NCI-H2171 treated with DMSO at 0.1 percent for 48 hours (cell line): ENCODE measurements at places on chromosomes 4 and X.

GRCh38 chr4:25081866-25082471 lies 51.2 kb upstream of the LGI2 start:
- no peak for DNase-seq

GRCh38 chrX:45852884-45853283 lies 652.2 kb upstream of the DIPK2B start:
- DNase-seq = no peak

- DNase-seq = no peak
These were observed 99.3 kb downstream of the AMMECR1 start for GRCh38 chrX:110218591-110218990.

- DNase-seq = no peak
These were observed 56.6 kb downstream of the ANAPC10 start for GRCh38 chr4:145041378-145041777.

DNA sequence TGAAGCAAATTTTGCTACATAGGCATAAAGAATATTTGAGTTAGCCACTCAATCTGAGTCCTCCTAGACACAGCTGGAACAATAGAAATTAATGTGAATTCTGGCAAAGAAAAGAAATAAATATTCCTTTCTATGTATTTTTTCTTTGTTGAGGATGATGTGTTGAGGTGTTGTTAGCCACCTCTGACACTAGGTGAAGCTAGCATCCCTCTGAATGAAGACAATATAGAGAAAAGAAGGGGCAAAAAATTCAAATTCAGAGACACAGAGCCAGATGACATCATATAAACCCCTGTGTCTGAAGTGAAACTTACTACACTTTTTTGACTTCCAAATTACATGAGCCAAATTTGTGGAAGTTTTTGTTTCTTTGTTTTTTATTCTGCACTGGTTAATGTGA lies 34.6 kb upstream of the TMPRSS11D start:
- DNase-seq = no peak

GRCh38 chr4:177349191-177349590 lies 39.5 kb downstream of the NEIL3 start:
- no peak for DNase-seq

GRCh38 chrX:30008031-30008430 lies 207.3 kb upstream of the MAGEB2 start:
- DNase-seq = no peak

GRCh38 chrX:18924507-18925088 lies 59.3 kb downstream of the PHKA2 start:
- no peak for DNase-seq

DNA sequence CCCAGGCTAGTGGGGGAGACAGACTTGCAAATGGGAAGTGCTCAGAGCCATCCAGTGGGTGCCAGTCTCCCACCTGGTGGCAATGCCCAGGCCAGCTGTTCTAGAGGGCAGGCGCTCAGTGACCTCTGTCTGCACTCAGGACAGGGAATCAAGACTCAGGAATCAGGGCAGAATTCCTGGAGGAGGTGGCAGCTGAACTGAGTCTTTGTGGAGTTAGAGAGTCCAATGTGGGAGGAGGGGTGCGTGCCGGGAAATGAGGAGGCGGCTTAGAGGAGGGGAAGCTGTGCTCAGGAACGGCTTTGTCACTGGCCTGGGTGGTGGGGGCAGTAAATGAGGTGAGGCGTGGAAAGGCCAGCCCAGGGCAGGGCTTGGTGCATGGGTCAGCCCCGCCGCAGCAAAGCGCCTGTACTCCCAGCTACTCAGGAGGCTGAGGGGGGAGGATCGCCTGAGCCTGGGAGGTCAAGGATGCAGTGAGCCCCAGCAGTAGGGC lies 31.3 kb upstream of the SORCS2 start:
- no peak for DNase-seq

GRCh38 chr4:102321260-102321995 lies 23.9 kb downstream of the SLC39A8 start:
- DNase-seq = no peak

- DNase-seq = no peak
These were observed 166.7 kb downstream of the FAT4 start for GRCh38 chr4:125481334-125482045.

GRCh38 chr4:22463179-22463578 lies 52.7 kb downstream of the ADGRA3 start:
- no peak for DNase-seq

DNA sequence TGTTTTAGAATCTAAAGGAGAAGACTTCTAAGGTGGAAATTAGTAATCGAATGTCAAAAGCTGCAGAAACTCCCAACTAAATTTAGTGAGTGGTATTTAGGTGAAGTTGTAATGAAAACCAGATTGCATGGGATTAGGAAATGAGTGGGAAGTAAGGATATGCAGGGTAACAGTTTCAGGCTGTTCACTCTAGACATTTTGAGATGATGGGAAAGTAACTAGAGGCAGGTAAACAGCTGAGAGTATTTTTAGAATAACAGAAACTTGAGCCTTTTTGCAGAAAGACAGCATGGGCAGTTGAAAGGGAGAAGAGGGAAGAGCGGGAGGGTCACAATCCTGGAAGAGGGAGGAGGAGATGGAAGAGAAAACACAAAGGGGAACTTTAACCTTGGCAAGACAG lies 12.7 kb downstream of the SPRY1 start:
- DNase-seq = no peak

DNA sequence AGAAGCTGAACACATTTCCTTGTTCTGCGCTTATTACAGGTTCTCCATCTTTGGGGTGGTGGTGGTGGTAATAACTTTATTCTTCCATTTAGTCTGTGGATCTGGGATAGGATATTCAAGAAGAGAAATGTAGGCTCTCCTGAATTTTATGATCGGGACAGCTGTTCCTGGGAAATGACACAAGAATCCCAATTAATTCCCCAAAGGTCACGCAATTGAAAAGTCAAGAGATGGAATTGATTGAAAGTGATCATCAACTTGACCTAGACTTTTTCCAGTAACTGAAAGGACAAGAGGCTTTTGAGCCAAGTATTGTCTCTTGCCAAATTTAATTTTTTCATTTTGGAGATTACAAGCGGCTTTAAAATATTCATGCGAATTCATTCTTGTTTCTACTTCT lies 98.7 kb upstream of the CBLL2 start:
- no peak for DNase-seq

GRCh38 chrX:123818243-123818642 lies 41.6 kb upstream of the XIAP start:
- no peak for DNase-seq

- no peak for DNase-seq
These were observed 87.5 kb downstream of the LEF1 start for GRCh38 chr4:108081256-108081655.

GRCh38 chrX:96835660-96836289 lies 47.9 kb upstream of the RPA4 start:
- DNase-seq = peak; percentile 60

- DNase-seq = no peak
These were observed 629.5 kb upstream of the AMOT start for GRCh38 chrX:113470166-113470565.

DNA sequence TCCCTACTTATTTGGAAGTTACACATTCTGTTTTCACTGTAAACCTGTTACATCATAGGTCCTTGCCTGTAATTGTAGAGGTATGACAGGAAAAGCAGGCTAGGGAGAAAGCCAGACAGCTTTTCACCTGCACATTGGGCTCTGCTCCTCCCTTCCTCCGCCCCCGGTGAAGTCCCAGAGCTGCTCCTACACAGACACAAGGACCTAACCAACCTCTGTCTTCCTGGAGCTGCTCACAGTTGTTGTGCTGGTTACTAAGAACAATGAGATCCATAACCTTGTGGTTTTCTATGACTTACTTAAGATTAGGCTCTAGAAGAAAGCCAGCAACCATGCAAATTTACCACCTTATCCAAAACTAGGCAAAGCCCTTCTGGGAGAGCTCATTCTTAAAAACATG lies 40.0 kb downstream of the MOSPD2 start:
- no peak for DNase-seq

DNA sequence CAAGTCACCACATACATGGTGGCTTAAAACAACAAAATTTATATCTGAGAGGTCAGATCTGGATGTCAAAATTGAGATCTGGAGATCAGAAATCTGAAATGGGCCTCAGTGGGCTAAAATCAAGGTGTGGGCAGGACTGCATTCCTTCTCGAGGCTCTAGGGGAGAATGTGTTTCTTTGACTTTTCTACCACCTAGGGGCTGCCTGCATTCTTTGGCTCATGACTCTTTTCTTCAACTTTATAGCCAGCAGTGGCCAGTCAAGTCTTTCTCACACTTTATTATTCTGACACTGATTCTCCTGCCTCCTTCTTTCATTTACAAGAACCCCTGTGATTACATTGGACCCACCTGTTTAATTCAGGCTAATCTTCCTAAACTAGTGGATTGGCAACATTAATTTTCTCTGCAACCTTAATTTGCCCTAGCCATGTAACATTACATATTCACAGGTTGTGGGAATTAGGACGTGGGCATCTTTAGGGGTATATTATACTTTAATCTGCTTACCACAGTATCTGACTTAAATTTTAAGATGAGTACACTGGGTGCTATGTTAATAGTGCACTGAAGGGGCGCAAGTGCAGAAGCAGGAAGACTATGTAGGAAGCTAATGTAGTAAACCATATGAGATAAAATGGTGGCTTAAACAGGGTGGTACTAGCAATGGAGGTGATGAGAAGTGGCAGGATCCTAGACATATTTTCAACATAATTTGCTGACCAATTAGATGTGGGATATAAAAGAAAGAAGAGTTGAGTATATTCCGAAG lies 188.0 kb downstream of the SLC4A4 start:
- DNase-seq = no peak

DNA sequence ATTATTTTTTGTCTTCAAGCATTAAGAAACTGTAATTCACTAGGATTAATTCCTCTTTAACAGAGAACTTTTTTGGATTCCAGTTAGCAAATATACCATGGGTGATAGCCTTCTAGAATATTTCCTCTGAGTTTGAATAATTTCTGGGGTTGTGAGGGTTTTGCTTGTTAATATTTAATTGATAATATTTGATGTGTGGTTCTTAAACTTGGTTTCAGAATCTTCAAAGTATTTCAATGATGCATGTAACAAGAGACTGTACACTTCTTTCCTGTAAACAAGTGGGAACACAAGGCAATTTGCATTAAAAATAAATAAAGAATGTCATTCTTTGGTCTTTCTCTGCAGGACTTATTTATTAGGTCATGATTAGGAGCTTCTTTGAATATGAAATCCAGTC lies 9.5 kb upstream of the C4orf51 start:
- no peak for DNase-seq

- DNase-seq = no peak
These were observed 87.8 kb downstream of the VCX2 start for GRCh38 chrX:8083286-8083685.

DNA sequence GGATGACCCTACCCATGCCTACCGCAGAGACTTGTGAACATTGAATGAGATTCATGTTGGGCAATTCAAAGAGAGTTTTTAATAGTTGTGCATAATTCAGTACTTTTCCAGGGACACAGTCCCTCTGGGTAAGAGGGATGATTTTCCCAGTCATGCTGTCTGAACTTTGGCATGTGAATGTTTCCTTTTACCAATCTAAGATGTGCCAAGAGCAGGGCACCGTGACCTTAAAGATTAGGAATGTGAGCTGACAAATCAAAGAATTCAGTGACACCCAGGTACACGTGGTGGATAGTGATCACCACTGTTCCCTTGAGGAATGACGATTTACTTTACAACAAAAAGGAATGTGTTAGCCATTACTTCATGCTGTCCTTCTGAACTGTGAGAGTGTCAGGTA lies 515.6 kb downstream of the PPARGC1A start:
- DNase-seq = no peak

- no peak for DNase-seq
These were observed 14.7 kb downstream of the CHST7 start for GRCh38 chrX:46588263-46588662.

- no peak for DNase-seq
These were observed 36.9 kb downstream of the NLGN3 start for GRCh38 chrX:71181558-71181909.

GRCh38 chr4:16418814-16419213 lies 192.5 kb upstream of the TAPT1 start:
- DNase-seq = no peak

DNA sequence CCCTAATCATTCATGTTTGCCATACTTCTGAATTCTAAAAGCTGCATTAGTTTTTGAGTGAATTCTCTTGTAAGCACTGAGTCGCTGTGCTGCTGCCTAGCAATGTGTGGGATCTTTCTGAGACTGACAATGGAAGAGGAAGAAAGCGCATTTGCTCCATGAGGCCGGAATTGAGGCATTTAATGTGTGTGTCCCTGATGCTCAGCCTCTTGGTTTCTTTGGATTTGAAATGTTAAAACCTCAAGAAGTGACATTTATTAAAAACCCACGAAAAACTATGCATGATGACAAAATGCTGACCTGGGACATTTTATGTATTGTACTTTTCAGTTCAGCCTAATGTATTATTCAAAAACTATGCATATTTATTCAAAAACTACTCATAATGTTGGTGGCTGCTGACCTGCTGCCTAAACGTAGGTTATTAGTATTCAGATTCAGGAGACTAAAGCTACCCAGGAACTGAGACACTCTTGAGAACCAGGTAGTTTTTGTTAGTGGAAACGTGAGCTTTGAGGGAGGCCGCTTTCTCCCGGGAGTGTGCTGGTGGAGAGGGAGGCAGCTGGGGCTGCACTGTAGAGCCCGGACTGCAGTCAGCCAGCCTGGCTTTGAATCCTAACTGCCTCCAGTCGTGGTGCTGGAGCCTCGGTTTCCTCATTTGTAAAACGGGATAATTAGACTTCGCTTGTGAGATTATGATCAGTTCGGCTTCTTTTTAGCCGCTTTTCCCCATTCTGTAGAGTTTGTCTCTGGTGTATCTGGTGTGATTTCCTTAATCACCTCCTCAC lies 11.3 kb downstream of the RGS12 start:
- no peak for DNase-seq

DNA sequence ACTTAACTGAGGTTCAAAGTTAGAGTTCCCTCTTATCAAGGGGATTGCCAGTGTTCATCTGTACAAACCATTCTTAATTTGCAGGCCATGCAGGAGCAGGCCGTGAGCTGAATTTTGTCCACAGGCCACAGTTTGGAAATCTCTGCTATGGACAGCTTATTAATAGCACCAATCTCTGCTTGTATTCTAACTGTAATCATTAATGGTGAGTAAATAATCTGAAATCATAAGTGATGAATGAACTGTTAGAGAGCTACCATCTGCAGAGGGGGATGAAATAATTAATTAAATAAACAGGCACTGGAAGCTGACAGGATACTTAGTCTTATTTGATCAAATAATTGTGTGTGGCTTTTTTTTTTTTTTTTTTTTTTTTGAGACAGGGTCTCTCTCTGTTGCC lies 48.5 kb upstream of the PDLIM3 start:
- DNase-seq = no peak

DNA sequence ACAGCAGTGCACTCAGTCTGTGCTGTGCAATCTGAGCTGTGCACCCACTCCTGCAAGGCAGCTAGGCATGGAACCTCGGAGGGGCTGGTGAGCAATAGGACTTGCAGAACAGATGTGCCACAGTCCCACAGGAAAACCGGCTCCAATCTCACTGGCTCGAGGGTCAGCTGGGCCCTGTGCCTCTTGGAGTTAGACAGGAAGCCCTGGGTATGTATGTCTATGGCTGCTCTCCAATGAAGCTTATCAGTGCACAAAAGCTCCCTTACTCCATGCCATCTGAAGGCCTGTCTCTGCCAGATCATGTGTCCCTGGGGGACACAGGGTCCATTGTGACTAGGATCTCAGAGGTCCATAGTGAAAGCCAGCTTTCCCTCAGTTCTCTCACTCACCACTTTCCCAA lies 335.8 kb downstream of the SH3BGRL start:
- no peak for DNase-seq

GRCh38 chr4:17595471-17596005 lies 18.5 kb downstream of the LAP3 start:
- no peak for DNase-seq
